Foreskin keratinocyte (primary cell): ENCODE measurements at places on chromosomes 4 and X.

DNA sequence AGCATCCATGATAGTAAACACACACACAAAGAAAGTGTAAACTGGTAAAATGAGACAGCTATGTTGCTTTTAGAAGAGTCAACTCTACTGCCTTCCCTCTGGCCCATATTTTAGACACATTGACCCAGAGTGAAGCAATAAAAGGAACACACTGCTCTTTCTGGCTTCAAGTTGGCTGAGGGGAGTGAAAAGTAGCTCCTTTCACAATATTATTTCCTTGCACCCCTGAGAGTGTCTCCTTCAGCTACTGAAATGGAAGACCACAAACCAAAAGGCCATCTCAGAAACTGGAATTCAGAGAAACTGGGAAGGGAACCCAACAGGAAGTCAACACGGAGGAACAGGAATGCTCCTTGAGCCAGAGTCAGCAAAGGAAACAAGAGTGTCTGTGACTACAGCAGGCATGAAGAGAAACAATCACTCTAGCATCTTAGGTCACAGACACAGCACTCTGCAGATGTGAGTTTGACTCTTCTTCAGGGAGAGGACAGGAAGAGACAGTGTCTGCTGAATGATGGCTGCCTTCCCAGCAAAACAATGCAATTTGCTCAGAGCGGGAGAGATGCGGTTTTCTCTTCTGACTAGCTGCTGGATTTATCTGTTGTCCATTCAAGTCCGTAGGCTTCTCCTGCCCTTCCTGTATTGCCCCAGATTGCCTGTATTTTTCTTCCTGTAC, 106.7 kb downstream of the SPATA18 start:
- DNase-seq: no peak

DNA sequence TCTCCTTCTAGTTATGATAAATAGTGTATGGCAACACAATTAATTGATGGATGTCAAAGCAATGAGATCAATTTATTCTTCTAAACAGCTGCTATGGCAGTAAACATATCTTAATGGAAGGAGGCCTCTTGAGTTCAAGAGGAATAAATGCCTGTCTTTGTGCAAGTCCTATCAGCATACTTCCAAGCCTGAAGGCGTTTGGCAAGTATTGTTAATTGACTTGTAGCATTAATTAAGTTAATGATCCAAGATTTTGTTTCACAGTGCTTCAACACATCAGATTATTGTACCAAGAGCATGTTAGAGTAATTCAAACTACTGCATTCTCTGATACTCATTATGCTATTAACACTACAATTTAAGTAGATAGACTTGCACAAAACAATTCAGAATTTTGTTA, 144.8 kb downstream of the FAT4 start:
- DNase-seq: no peak

DNA sequence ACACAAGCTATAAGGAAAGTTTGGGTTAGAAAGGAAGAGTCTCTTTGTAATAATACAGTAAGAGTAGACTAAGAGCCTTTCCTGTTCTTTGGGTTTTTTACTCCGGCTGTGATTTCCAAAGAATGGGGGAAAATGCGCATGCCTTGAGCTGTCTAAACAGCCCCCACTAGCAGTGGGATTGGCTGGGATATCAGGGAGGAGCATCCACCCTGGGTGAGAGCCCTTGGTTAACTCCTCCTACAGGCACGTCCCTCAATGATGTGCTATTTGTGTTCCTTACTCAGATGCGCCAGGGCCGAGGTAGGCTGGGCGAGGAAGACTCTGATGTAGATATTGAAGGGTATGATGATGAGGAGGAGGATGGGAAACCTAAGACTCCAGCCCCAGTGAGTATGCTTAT, 74.0 kb upstream of the OGT start:
- DNase-seq: no peak

DNA sequence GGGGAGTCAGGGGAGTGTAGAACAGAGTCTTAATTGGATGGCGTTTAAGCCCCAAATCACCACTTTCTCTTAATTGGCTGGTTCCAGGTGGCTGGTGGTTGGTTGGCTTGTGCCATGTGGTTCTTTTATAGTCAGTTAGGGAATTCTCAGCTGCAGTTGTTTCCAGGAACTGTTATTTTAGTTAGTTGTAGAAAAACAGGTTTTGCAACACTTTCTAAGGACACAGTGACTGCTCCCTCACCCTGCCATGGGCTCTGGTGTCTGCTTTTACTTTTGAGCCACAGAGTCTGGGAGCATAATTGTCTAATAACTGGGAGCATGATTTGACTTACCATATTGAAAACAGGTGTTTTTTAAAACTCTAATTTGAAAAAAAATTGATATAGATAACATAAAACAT, 75.8 kb upstream of the PCDH18 start:
- no peak for DNase-seq

GRCh38 chr4:125020089-125021034, 294.4 kb upstream of the FAT4 start:
- DNase-seq: no peak

DNA sequence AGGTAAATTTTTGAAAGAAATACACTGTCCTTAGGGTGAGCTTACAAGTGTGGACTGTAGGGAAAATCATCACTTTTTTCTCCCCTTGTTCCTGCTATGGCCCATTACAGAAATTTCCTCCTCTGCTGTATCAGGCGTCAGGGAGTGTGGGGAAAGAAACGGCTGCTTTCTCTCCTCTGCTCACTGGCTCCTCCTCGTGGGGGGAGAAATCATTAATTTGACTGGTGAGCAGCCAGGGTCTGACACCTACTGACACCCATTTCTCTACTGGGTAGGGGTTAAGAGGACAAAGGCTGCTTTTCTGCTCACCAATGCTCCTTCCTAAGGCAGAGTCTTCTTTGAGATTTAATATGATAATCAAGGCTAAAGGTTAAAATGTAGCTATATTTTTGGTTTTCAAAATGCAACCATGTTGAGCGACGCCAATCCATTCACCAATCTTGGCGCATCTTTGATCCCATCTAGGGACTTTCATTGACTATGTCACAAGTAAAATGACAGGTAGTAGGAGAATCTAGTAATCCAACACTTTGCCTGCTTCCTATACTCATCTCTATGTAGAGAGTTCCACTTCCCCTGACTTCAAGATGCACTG, 25.1 kb downstream of the SETD7 start:
- no peak for DNase-seq

DNA sequence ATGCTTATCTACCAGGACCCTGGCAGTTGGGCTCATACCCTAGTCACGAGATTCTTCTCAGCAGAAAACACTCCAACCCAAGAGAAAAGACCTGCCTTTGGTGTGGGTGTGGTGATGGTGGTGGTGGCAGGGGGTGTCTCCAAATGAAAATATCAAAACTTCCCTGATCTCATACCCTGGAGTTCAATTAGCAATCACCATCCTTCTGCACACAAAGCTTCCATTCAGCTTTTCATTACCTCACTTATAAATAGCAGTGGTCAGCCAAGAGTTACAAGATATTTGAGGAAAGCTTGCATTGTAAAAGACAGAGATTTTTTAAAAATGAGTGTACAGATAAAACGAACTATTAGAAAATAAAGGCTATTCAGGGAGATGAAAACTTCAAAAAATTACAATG, 580.8 kb upstream of the MAGEB2 start:
- DNase-seq: no peak

DNA sequence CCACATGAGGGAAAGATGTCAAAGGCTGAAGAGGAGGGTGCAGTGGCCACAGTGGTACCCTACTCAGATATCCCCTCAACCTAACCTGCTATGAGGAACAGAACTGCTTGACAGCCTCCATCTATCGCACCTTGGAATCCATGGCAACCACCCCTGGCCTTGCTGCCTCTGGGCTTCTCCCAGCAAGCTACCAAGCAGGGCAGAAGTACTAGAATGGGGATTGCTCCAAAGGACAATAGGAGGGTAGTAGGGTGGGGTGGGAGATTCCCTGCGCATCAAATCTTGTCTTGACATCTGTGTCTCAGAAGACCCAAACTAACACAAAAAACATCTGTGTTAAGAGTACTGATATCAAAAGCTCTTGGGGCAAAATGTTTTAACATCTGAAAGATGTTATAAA, 118.2 kb downstream of the FBXW7 start:
- DNase-seq: no peak

DNA sequence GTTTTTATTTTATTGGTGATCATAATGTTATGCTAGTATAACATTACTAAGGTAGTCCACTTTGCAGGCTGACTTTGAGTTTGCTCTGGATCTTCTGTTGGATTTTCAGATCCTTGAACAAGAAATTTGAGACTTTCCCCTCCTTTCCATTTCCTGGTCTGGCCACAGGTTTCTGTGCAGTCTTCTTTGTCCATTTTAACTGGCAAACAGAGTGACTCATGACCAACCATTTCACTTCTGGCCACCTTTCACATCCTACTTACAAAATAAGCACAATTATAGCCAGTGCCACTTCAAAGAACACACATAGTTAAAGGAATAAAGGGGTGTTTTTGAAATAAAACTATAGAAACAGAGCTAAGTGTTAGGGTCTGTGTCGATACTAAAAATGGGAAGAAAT, 8.4 kb downstream of the ANK2 start:
- no peak for DNase-seq

GRCh38 chrX:45322820-45323219, 122.1 kb upstream of the DIPK2B start:
- peak; percentile 29 for DNase-seq

GRCh38 chr4:68905598-68905938, 46.0 kb downstream of the UGT2A3 start:
- DNase-seq: no peak
